Suppressor macrophage (primary cell): ENCODE measurements at places on chromosomes 1 and 21.

DNA sequence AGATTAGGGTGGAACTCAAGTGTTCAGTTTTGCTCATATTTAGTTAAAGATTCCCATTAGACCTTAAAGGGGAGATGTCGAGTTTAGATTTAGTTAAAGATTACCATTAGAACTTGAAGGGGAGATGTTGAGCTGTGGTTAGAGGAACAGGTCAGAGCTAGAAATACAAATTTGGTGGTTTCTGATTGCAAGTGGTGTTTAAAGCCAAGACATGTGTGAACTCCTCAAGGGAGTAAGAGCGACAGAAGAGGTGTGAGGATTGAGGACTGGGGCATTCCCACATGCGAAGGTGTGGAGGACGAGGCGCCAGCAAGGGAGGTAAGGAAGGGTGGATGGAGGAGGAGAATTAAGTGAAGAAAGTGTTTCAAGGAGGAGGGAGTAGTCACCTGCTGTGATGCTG, 168.6 kb downstream of the IER5 start:
- DNase-seq = no peak

DNA sequence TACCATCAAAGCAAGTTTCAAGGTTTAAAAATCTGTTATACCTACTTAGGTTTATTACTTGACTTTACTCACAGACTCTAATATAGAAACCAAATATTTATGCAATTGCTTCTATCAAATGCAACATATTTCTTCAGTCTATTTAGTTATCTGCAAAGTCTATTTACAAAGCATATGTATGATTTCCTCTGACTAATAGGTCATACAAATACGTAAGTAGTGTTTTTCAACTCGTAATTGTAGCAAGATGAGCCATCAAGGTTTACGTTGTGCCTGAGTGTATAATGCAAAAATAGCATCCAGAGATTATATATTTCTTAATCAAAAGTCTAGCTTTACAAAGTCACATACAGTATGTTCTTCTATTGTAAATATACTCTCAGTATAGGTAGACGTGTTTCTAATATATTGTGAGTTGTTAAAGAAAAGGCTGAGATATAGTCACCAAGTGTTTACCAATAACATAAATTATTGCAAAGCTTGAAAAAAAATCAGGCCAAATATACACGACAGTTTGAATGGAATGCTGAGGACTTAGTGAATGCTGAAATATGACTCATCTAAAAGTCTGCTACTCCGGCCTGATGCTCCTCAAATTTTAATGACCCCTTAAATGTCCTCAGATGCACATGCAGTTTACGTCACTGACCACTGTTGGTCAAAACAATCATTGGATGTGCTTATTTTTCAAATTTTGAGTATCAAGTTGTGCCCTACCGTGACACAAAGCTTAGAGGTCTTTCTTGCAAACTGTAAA, 48.4 kb downstream of the ADAMTS5 start:
- DNase-seq = no peak

DNA sequence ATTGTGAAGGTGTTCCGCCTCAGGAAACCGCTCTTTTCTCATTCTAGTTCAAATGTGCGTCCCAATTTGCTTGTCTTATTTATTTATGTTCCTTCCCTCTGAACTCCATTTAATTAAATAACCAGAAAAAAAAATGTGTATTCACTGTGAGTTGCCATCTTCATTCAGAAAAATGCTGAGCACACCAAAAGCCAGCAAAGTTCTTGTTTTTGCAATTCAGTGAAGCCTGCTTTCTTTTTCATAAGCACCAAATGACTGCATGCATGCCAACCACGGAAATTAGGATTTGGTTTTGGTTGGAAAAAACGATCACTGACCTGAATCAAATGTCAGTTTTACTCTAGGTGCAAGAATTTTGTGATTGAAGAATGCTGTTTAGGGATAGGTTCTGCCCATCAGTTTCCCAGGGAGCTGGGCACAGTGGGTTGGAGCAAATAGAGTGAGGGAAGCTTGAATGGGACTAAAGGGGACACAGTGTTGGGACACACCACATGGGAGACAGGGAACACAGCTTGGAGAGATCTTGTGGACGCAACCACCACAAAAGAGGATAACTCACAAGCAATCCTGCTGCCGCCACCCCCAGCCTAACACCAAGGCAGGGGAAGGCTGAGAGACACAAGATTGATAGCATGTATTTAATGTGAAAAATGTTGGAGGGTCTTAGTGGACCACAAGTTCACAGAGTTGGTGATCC, 183.4 kb upstream of the GALNT2 start:
- no peak for DNase-seq

- no peak for DNase-seq
Observed at GRCh38 chr1:227134686-227135314, 183.5 kb downstream of the CDC42BPA start.

DNA sequence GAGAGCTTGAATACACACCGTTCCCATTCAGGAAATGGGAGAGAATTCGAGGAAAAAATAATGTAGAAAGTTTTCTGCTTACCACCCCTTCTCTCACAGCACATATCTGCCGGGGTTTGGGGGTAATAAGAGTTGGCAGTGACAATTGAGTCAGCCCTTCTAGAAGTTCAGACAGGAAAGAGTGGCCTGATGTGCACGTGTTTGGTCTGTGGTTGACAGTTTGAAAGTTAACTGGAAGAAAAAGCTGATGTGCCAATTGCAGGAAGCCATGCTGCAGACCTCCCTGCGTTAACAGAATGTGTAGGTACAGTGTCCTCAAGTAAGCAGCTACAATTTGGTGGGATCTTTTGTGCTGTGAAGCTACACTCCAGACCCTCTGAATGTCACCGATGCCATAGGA, 50.9 kb downstream of the DHX9 start:
- DNase-seq = no peak

- DNase-seq = no peak
Observed at GRCh38 chr1:2925918-2926317, 95.3 kb upstream of the ACTRT2 start.

DNA sequence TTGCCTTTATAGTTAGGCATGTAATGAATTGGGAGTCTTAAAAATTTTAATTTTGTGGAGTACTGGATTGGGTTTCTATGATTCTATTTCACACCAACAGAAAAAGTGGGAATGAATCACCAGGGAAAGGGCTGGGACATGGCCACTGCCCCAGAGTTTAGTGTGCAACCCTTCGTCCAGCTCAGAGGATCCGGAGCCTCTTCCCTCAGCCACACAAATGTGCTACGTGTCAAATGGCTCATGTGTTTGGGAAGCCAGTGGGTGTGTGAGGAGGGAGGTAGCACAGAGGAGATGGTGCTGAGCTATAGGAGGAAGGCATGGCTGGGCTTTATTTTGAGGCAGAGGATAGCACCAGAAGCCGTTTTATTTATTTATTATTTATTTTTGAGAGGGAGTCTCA, 247.3 kb downstream of the SIPA1L2 start:
- DNase-seq = no peak

DNA sequence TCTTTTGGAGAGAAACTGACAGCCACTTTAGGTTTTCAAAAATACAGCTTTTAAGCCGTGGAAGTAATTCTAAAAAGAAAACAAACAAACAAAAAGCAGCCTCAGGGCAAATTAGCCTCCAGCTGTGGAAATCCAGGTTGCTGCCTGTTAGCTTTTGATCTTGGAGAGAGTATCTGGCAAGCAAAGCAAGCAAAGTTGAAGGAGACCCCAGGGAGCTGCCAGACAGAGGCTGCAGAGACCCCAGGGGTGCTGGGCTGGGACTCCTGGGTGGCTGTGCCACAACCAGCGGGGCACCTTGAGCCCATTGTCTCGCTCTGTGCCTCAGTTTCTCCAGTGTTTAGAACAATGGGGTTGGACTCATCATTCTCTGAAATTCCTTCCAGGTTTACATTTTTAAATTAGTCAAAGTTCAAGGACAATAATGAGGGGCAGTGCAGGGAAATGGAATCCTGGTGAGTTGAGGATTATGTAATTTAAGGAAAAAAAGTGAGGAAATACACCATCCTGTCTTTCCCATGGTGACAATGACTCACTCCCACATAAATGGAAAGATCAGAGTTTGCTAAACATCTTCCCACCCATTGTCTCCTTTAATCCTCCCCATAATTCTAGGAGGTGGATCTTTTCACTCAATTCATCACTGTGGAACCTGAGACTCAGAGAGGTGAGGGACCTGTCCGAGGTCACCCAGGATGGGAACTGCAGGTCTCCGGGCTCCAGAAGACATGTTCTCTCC, 480.5 kb downstream of the MATN1 start:
- DNase-seq = no peak

DNA sequence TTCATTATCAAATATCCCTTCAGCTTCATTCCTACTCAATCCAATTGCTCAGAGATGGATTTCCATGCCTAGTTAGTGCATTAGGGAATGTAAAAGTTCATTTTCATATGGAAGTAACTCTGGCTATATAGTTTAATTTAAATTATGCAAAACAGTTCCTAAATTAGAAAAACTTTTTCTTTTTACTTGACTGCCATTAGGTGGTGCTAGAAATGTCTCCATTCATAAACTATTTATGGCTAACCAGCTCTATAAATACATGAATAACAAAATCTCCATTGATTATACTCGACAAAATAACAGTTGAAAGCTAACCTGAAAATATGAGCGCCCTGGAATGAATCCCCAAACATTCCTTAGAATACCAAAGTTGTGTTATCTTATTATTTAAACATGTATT, 311.4 kb downstream of the USH2A start:
- DNase-seq = no peak

DNA sequence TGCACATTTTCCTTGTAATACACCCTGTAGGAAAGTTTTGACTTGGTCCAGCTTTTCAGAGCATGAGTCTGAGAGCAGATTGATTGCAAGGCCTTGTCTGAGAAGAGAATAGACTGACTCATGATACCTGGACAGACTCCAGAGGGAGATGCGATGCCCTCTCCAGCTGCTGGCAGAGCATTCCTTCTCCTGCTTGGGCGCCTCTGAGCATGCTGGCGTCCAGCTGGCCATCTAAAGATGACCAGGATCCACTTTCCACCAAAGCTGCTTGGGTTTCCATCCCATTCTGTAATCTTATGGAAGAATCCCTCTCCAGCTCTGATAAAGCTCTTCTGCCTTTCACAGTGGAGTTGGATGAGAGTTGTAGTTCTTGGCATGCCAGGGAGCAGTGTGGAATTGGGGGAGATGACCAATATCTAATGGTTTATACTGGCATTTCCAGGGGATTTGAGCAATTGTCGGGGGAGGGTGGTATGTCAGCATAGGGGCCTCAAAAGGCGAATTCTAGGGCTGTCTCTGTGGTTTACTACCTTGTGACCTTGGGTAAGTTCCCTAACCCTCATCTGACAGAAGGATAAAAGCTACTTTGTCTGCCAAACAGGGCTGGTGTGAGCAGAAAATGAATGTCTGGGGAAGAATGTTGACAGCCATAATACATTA, 19.5 kb downstream of the SZRD1 start:
- peak; percentile 25 for DNase-seq

GRCh38 chr1:70171512-70171911, 33.9 kb downstream of the LRRC40 start:
- DNase-seq = no peak

DNA sequence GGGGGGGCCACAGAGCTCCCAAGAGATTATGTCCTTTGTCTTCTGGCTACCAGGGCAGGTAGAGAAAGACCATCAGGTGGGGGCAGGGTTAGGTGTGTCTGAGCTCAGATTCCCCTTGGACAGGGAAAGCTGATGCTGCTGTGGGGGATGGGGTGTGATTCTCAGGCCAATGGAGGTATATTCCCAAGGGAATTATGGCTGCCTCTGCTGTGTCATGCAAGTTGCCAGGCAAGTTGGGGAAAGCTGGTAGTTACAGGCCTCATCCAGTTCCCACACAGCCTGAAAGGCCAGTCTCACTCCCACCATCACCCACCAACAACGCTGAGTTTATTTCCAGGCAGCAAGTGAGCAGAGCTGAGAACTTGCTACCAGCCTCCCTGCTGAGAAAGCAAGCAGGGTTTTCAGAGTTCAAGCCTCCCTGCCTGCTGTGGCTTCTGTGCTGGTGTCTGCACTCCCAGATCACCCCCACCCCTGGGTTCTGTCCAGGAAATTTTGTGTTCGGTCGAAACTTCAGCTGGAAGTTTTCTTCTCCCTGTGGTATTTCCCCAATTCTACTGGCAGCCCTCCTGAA, 21.3 kb downstream of the IFI16 start:
- no peak for DNase-seq

DNA sequence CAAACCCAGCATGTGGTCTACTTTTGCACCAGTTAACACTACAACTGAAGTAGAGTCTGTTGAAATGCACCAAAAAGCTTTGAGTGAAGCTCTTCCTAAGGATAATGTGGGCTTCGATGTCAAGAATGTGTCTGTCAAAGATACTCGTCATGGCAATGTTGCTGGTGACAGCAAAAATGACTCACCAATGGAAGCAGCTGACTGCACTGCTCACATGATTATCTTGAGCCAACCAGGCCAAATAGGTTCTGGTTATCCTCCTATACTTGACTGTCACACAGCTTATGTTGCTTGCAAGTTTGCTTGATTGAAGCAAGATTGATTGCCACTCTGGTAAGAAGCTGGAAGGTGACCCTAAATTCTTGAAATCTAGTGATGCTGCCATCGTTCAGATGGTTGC, 85.2 kb downstream of the DENND1B start:
- no peak for DNase-seq

GRCh38 chr1:215118081-215118480, 35.5 kb downstream of the KCNK2 start:
- DNase-seq = no peak

GRCh38 chr1:58391056-58391455, 155.5 kb downstream of the OMA1 start:
- DNase-seq = peak; percentile 46

DNA sequence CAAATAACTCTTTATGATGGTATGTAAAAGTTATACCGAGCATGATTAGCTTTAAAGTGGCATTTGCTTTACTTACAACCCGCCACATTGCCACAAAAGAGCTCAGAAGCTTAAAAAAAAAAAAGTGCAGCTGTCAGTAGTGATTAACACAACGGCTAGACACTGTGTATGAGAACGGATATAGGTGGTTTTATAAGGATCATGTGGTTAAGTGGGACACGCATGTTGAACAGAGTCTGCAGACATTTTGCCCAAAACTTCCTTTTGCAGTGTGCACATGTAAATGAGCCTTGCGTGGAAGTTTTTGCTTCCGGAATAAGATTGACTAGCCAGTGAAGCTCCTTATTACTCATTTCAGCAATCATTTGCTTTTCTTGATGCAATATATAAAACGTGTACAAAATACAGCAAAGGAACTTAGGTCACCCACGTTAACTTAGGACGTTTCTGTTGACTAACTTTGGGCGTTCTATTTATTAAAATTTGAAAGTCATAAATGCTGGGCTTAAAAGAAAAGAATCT, 58.7 kb upstream of the RGS1 start:
- DNase-seq = peak; percentile 88

DNA sequence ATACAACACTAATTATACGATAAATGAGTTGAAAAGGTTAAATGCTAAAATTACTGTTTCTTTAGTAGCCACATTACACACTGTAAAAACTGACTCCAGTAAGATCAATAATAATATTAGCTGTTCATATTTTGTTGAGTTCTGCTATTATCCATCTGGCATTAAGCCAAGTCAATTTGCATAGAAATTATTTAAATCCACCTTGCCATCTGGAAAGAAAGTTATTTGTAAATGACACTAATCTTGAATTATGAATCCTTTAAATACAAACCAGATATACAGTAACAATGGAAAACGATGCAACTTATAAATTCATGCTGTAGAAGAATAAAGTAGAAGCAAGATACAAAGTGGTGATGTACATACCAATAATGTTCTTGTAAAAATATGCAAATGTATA, 81.4 kb upstream of the BCL10 start:
- DNase-seq = no peak
